ENCODE measurements at places on chromosomes 3 and 15. TPM values are rescaled to one million over a fixed set of nuclear protein-coding genes. Genes with fewer than 3 reads are reported as not detected.

DNA sequence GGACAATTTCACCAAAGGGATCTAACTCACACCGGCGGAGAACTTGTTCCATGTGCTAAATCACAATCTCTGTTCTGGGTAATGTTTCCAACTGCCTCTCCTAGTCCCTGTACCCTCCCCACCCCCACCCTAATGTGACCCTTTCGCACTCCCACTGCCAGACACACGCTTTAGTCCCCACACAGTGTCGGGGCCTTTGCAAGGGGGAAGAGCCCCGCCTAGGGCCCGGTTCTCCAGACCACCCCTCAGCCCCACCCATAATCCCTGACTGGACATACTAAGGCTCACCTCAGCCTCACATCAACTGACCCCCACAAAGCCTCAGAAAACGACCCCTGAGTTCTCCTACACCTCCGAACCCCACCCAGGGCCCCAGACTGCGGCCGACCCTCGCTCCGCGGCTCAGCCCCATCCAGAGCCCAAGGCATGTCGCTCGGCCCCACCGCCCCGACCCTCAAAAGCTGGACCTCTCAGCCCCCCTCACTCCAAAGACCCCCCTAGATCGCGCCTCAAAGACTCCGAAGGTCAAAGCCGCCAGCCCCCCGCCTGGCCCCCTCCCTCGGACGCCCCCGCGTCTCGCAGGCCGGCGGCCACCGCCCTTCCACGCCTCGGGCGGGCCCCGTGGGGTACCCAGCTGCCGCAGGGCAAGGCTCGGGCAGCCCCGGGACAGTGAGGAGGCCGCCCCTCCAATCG lies 72.0 kb upstream of the MAP4 start:
- peak; percentile 45 for DNase-seq

- DNase-seq: no peak
These were observed 64.1 kb downstream of the WDR72 start for GRCh38 chr15:53695365-53695764.

DNA sequence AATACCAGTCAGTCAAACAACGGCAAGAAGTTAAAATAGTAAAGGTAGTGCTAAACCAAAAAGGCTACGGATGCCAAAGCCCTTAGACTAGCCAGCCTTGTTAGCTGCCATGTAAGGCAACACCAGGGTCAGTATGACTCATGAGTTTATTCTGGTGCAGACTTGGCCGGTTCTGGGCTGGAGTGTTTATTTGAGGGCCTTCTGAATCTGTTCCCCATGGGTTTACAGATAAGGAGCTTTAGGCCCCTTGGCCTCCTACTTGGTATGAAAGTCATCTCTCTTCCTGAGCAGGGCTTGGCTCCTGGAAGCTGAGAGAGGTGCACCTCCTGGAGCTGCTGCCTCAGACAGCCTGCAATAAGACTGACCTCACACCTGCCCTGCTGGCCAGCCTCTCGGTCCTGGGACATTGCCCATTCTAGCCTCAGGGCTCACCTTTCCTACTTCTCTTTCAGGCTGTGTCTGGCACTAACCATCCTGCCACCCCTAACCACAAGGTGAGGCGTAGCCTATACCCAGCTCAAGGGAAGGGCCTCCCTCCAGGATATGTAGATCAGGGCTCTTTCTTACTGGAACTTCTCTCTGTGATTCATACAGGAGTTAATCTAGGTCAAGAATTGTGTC lies 10.4 kb upstream of the RTP1 start:
- peak; percentile 78 for DNase-seq

DNA sequence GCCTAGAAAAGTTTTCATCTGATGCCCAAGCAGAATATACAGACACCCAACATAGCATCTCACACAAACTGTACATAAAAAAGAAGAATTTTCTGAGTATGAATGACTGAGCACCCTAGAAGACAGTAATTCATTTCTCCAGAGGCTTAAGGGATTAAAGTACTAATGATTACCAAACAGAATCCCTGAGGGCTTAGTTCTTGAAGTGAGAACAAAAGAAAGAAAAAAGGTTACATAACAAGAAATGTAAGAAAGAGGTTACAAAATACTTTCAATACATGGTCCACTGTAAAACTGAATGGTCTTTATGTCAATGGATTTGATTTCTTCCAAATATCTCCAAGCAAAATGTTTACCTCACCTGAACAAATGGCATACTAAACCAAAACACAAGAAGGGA lies 9.1 kb upstream of the NEK10 start:
- DNase-seq: no peak

Gene GALNT15
- polyA plus RNA-seq: 12.0 TPM

DNA sequence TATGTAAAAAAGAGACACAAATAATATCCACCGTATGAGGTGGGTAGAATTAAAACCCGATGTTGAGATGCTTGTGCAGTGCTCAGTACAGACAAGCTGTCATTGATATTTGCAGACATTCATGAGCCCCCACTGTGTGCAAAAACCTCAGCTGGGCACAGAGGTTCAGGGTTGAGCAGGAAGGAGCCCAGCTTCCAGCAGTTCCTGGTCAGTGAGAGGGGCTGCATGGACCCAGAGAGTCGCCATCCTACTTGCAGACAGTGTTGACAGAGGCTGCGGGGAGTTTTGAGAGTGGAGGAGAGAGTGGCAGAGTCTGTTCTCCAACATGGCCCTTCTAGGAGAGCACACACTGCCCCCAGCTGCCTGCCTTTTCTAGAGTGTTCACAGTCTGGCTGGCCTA lies 6.1 kb upstream of the LTF start:
- DNase-seq: no peak

Gene CNBP
- polyA plus RNA-seq: 376 TPM

DNA sequence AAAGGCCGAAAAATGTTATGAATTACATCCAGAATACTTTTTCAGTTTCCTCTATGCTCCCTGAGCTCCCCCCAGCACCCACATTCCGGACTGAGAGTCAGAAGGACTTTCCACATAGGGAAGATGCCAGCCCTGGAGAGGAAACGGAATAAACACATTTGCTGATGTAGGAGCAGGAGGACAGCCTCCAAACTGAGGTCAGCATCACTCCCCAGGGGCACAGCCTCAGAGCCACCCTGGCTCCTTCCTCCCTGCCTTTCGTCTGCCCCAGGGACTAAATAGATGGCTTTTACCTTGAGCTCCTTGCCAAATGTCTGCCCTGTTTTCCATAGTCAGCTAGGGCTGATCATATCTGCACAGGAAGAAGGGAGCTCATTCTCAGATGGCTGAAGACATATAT lies 22.6 kb upstream of the SLCO2A1 start:
- no peak for DNase-seq

Measured in heart left ventricle (tissue), 16 donors.